ENCODE measurements at places on chromosomes 4 and X.

DNA sequence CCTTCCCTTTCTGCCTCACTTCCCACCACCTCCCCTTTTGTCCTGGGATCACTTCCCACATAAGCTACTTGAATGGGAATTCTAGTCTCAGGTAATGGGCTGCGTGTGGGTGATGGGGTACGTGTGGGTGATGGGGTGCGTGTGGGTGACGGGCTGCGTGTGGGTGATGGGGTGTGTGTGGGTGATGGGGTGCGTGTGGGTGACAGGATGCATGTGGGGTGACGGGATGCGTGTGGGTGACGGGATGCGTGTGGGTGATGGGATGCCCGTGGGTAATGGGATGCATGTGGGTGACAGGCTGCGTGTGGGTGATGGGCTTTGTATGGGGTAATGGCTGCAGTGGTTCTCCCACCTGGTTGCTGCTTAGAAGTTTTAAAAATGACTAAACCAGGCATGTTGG is 43.6 kb downstream of the EVC2 start:
- no peak overlapping the region for H3K27ac ChIP-seq
- no peak for DNase-seq

DNA sequence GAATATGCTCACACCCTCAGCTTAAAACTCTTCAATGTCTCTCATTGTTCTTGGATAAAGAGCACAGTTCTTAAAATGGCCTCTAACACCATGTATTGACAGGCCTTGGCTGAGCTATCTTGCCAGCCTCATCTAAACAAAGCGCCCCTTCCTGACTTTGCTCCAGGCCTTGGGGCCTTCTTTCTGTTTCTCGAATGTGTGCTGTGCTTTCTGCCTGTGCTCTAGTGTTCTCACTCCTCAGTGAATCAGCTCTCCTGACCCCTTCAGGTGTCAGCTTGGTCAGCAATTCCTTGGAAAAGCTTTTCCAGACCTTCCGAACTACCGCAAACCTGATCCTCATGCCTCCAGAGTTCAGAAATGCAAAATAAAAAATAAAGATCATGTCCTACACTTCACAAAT is 346.3 kb upstream of the FSTL5 start:
- DNase-seq, result peak; percentile 37
- H3K27ac ChIP-seq, result no peak overlapping the region
- no peaks in the 10 kb centered on the region for H3K4me1 ChIP-seq
- no peaks in the 10 kb centered on the region for H3K36me3 ChIP-seq
- H3K27me3 ChIP-seq, result no peaks in the 10 kb centered on the region
- H3K4me3 ChIP-seq, result no peak overlapping the region

DNA sequence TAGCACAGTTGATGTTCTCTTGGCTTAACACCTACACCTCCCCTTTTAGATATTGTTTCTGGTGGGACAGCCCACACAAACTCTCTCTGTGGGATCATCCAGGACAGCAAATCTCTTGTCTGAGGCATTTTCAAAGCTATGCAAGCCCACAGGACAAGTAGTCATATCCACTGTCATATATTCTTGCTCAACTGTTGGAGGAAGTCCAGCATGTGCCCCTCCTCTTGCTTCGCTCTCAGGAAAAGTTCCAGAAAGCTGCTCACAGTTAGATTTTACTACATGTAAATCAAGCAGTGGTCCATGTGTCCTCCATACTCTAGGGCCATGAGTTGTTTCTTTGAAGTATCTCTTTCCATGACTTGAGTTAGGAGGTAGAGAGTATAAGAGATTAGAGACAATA is 260.7 kb downstream of the INPP4B start:
- no peaks in the 10 kb centered on the region for H3K27me3 ChIP-seq
- no peaks in the 10 kb centered on the region for H3K36me3 ChIP-seq
- no peaks in the 10 kb centered on the region for H3K4me1 ChIP-seq
- no peak overlapping the region for H3K4me3 ChIP-seq
- no peak overlapping the region for H3K27ac ChIP-seq

DNA sequence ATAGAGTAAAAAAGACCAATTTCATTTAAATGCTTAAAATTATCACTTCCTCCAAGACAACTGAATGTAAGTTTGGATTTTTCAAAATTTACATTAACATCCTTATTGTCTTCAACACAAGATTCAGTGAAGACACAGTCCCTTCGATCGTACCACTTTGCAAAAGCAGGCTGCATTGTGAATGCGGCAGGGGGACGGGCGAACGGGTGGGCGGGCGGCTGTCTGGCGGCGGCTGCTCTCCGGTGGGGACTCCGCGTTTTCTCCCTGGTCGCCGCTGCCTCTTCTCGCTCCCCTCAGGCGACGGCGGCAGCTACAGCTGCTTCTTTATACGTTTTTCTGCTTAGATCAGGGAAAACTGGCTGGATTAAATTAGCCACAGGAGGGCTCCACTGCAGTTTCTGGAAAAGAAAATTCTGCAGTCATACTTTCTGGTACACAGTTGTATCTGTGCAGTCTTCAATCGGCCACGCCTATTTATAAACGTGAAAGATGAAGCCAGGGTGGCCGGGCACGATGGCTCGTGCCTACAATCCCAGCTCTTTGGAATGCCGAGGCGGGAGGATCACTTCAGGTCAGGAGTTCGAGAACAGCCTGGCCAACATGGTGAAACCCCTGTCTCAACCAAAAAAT is 33.9 kb upstream of the HPF1 start:
- no peaks in the 10 kb centered on the region for H3K27me3 ChIP-seq
- H3K4me1 ChIP-seq, result no peaks in the 10 kb centered on the region
- peak; percentile 66 for DNase-seq
- H3K27ac ChIP-seq, result no peak overlapping the region

DNA sequence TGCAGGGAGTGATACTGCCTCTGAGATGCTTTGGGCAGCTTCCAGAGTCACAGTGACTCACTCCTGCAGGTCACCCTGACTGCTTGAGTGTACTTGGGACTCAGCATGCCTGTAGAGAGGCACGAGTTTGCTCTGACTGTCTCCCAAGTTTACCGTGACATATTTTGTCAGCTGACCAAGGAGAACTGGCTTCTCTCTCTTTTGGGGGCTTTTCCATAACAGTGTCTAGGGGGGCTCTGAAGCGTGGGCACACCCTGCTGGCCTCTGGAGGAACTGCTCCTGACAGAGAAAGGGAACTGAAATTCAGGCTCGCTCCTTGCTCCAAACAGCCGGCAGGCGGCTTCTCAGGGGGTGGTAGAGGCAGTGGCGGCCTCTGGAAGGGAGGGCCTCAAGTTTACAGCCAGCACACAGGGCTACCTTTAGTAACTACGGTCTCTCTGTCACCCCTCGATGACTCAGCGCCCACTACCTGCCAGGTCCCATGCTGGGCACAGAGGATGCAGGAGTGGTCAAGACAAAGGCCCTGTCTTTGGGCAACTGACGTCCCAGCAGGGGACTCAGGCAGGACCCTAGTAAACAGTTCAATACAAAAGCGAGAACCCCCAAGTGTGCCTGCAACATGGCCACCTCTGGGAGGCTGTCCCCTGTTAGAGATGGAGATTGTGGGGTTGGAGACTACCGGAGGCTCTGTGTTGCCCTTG is 17.8 kb downstream of the ZNF185 start:
- H3K36me3 ChIP-seq, result peaks cover 3% of the 10 kb centered on the region
- no peaks in the 10 kb centered on the region for H3K27me3 ChIP-seq
- no peaks in the 10 kb centered on the region for H3K4me1 ChIP-seq
- H3K4me3 ChIP-seq, result no peak overlapping the region
- H3K27ac ChIP-seq, result no peak overlapping the region

DNA sequence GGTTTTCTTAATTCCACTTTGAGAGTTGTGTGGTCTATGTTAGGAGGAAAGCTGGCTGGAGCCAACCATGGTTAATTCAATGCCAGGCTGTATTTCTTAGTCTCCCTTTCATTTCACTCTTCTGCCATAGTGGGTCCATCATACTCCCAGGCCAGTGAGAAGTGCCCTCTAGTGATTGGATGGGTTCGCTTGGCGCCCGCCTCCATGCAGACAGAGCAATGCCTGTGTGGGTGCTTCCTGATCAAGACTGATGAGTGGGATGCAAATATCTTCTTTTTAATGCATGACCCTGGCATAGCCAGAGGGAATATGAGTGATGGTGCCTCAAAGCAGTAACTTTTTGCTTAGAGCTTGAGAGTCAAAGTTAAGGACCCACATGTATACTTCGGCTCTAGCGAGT is 6.4 kb downstream of the BMX start:
- no peaks in the 10 kb centered on the region for H3K4me1 ChIP-seq
- no peaks in the 10 kb centered on the region for H3K36me3 ChIP-seq
- no peak overlapping the region for H3K4me3 ChIP-seq
- peak; percentile 37 for DNase-seq
- H3K27ac ChIP-seq, result no peak overlapping the region
- H3K27me3 ChIP-seq, result no peaks in the 10 kb centered on the region

- peaks cover 2% of the 10 kb centered on the region for H3K4me1 ChIP-seq
- no peak for DNase-seq
- H3K27ac ChIP-seq, result no peak overlapping the region
These were observed 1.1 kb upstream of the EDNRA start for GRCh38 chr4:147479786-147480185.

DNA sequence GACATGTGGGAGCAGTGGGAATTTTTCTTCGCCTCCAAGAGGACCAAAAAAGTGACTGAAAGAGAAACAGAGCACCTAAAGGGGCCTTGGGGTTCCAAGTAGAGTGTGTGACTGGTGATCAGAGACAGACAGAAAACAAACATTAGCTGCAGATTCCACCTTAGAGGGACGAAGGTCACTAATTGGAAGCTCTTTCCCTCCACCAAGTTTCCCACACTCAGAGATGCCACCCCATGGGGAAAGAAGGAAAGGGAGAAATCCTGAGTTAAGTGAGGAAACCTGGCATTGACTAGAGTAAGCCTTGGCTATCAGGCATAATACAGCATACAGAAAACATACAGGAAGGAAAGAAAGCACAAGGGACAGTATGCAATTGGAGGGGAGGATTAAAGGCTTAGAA is 90.9 kb downstream of the HNRNPD start:
- H3K27ac ChIP-seq, result no peak overlapping the region
- no peaks in the 10 kb centered on the region for H3K27me3 ChIP-seq

DNA sequence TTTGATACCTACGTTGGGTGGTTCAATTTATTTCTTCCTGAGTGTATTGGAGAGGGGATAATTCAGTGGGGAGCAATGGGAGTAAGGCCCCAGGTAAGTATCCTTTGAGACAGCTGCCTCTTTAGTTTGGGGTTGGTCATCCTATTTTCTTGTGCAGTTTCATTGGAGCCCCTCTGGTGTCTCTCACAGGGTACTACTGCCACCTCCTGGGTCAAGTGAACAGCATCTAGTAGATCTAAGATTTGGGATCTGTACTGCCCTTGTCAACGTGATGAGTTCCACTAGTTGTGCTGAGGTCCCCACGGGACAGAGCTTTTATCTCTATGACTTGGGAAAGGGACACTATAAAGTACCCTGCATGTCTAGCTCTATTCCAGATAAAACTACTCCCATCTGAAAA is 80.6 kb downstream of the PBDC1 start:
- peak; percentile 38 for DNase-seq
- no peaks in the 10 kb centered on the region for H3K4me1 ChIP-seq
- H3K27me3 ChIP-seq, result no peaks in the 10 kb centered on the region
- no peak overlapping the region for H3K27ac ChIP-seq
- no peaks in the 10 kb centered on the region for H3K36me3 ChIP-seq

Measured in H9 (cell line).